Fibroblast of the aortic adventitia (primary cell): ENCODE measurements at places on chromosomes 11 and 22. TPM values are rescaled to one million over a fixed set of nuclear protein-coding genes. Genes with fewer than 3 reads are reported as not detected.

- DNase-seq, result no peak
Observed at GRCh38 chr11:61851900-61852295, 23.8 kb downstream of the FADS2 start.

- no peak for DNase-seq
Observed at GRCh38 chr11:119809346-119809745, 80.3 kb upstream of the NECTIN1 start.

Gene PGA3
- 0.18 TPM in 1 of 2 replicates, not detected in the other for total RNA-seq

- no peak for DNase-seq
Observed at GRCh38 chr11:44693654-44694119, 33.1 kb upstream of the TSPAN18 start.
